ENCODE measurements at places on chromosomes 12 and 14.

- DNase-seq = no peak
Measured at GRCh38 chr12:89064780-89065179, 287.5 kb downstream of the DUSP6 start.

DNA sequence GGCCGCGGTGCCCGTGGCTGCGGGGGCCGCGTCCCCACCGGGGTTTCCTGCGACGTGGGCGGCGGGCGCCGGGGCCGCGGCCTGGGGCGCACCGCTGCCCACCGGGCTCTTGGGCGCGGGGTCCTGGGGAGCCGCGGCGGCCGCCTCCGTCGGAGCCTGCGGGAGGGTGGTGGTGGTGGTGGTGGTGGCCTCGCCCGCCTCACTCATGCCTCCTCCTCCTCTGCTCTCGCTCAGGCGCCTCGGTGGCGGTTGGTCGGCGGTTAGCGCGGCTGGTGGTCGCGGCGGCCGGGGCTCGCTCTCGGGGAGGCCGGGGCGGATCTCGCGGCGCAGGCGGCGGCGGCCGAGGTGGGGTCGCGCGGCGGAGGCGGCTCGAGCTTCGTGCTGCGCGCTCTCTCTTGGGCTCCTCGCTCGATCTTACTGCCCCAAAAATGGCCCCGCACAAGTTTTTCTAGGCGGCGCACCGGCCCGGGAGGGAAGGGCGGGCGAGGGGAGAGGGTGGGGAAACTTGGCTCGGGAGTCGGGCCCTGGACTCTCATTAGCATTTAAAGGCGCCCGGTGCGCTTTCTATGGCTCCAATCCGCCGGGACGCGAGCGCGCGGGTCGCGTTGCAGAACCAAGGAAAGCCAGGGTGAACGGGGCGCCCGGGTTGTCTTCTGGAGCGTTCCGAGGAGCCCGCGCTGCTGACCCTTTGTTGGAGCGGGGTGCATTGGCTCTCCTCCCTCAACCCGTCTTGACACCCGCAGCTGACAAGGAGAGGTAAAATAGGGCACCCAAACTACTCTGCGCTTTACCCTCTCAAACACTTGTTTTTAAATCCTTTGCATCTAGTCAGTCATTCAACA lies at the start of gene YBX3:
Gene YBX3 (minus strand): TSS at position 419 of the 842 bp plus-strand sequence. CDS start 212 bp downstream, at position 207.
- DNase-seq = peak; percentile 61

DNA sequence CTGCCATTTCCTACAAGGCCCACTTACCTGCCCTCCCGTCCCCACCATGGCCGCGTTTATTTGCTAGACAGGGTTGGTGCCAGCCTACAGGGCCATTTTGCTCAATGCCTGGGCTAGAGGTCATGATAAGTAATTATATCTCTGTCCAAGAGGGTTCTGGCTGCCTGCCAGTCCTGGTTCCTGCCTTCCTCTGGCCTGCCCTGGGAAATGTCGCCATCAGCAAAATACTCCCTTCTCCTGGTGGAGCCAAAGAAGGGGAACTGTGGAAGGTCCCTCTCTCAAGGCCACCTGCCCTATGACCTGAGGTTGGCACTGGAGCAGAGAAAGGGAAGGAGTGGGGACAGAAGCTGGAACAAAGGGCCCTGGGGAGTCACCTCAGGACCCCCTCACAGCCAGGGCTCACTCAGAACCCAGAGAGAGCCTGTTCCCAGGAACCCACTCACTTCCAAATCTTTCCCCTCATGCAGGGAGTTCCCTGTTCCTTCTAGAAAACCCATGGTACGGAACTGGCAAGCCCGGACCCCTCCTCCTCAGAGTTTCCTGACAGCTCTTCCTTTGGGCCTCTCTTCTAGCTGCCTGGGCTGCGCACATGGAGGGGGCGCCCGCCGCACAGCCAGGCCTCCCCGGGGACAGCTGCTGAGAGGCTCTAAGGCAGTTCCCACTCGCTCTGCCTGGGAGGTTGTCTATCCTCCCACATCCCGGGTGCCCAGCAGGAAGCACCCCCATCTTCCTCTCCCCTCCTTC lies 280.5 kb downstream of the DPF3 start:
- no peak for DNase-seq

GRCh38 chr12:111057701-111058425 lies 137.5 kb upstream of the MYL2 start:
- no peak for DNase-seq

GRCh38 chr12:115163710-115164109 lies 479.7 kb upstream of the TBX3 start:
- DNase-seq = no peak

GRCh38 chr14:100398044-100398443 lies 74.9 kb downstream of the SLC25A47 start:
- DNase-seq = no peak

- no peak for DNase-seq
Measured at GRCh38 chr12:92898755-92899154, 30.3 kb downstream of the EEA1 start.

DNA sequence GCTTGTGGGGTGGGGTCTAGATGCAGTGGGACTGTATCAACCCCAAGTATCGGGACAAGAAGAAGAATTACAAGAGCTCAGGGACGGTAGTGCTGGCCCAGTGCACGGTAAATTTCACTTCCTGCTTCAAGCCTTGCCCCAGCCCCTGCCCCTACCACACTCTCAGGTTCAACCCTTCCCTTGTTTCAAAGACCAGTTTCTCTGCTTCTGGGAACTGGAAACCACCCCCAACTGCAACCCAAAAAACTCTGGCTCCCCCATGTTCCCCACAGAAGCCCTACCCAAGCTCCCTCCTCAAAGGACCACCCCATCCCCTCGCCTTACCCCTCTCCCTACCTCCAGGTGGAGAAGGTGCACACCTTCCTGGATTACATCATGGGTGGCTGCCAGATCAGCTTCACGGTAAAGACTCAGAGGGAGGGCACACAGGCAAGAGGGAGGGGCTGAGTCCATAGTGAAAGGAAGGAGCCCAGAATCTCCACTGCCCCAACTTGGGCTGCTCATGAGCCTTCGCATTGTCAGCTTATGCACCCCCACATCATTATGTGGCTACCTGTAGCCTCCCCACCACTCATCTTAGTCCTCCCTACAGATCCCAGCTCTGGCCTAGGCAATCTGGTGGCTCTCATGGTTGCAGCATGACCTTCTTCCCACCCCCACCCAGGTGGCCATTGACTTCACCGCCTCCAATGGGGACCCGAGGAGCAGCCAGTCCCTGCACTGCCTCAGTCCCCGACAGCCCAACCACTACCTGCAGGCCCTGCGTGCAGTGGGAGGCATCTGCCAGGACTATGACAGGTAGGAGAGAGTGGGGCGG lies 4.3 kb downstream of the CPNE6 start:
- no peak for DNase-seq

DNA sequence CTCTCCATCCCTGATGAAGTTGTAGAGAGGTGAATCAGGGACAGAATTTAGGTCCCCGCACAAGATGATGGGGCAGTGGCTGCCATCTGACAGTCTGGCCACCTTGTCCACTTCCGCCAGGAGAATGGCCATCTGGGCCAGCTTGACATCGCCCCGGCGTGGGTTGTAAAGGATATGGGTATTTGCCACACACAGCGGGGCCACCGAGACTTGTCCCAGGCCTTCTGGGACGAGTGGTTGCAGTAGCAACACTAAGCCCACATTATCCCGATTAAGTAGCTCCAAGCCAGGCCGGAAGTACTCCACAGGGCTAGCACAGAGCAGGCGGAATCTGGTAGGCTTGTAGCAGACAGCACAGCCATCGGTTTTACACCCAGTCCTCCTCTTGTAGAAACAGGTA lies 6.2 kb downstream of the ANGEL1 start:
- no peak for DNase-seq

GRCh38 chr14:31027847-31028246 lies 1.7 kb upstream of the STRN3 start:
- DNase-seq = no peak

- no peak for DNase-seq
Measured at GRCh38 chr12:104263580-104264358, 39.8 kb upstream of the EID3 start.

DNA sequence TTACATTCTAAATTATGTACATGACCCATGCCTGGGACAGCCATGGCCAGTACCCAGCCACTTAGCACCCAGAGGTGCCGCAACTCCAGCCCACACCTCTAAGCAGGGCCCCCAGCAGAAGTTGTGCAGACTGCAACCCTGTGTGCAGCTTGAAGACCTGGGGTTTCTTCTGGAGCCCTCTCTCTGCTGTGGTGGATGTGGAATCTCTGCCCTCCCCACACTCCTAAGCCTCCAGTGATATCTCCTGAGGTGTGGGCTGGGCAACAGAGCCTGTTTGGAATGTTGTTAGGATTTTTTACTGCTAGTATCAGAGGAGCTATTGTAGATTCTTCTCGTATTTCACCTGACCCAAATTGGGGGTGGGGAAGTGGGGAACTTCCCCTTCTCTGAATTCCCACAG lies 59.4 kb upstream of the TUNAR start:
- no peak for DNase-seq

Measured in stimulated activated CD4-positive, alpha-beta T cell treated with anti-CD3 and anti-CD28 coated beads, Interleukin-4, amount 100 ng/mL, for 1 hour (primary cell).